Chondrocyte (in vitro differentiated cells): ENCODE measurements at places on chromosomes 2 and 18. TPM values are rescaled to one million over a fixed set of nuclear protein-coding genes. Genes with fewer than 3 reads are reported as not detected.
A peak's percentile ranks its signal among the peaks of the same experiment; 100 is the strongest.

DNA sequence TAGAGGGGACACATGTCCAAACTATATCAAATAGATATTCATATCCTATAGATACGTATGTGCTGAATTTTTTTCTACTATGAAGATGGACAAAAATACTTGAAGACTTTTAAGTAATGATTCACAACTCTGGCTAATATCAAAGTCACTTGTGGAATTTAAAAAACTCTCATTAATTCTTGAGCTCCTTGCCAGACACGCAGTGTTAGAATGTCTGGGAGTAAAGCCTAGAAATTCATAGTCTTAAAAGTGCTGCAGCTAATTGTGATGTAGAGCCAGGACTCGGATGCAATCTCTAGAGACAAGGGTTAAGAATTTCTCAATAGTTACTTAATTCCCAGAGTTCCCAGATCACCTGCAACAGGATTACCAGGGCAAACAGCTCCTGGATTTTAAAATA is 107.4 kb downstream of the ARL6IP6 start:
- no peak overlapping the region for H3K27ac ChIP-seq
- no peak for DNase-seq
- H3K27me3 ChIP-seq = peaks cover 4% of the 10 kb centered on the region
- H3K36me3 ChIP-seq = no peaks in the 10 kb centered on the region

GRCh38 chr2:217909156-217909820 is 93.5 kb downstream of the TNS1 start:
- H3K27ac ChIP-seq = peak overlapping the region; percentile 83
- peaks cover 11% of the 10 kb centered on the region for H3K36me3 ChIP-seq
- no peaks in the 10 kb centered on the region for H3K27me3 ChIP-seq
- peak; percentile 47 for DNase-seq
- H3K4me3 ChIP-seq = no peak overlapping the region

SCN3A gene
- total RNA-seq = 0.23 to 0.30 TPM in 2 of 3 replicates, not detected in the other

DSG3 gene
- not detected in 3 replicates for total RNA-seq

DPYSL5 gene
- 0.25 to 0.44 TPM (median 0.26 TPM) in 3 replicates for total RNA-seq
